ENCODE measurements at places on chromosomes 6 and 20.

DNA sequence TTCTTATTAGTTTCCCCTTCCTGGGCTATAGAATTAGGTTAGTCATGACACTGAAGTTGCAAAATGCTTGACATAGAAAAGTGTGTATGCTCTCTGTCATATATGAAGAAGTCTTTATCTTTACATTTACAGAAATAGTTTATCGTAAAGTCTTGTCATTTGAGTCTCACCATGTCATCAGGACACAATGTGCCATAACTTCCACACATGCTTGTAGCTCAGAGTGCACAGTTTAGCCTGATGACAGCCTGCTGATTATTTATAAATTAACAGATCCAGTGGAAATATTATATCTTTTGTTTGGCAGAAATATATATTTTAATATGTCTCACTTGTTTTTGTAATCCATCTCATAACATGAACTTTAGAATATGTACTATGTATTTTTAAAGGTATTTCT is 286.9 kb upstream of the QKI start:
- DNase-seq = no peak

DNA sequence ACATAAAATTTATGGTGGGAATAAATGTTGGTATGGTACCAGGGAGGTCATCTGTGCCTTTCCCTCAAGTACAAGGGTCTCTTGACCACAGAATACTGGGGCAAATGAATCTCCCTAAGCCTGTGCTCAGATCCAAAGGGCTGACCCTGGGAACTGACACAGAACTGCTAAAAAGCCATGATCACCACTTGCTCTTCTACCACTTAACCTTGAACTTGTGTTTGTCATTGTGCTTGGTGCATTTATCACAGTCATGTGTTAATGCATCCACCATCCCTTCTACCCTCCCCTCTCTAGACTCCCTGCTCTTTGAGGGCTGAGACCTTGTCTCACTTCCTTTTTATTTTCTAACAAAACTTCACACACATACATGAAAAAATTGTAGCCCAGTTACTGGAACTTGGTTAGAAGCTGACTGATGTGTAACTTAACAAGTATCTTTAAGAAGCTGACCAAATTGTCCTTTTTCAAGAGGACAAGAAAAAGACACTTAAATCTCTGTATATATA is 46.1 kb upstream of the PBOV1 start:
- no peak for DNase-seq

DNA sequence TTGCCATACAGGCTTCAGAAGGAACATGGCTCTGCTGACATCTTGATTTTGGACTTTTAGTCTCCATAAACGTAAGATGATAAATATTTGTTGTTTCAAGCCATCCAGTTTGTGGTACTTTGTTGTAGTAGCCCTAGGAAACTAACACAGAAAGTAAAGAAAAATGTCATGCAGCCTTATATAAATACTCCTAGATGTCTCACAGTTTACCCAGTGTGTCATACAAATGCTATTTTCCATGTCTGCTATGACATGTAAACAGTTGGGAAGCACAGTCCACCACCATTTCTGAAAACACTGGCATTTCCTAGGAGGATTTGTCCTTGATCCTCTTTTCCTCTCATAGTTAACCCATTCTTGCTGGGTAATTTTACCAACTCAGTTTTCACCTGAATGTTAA is 30.6 kb upstream of the ME1 start:
- DNase-seq = no peak

- no peak for DNase-seq
Observed at GRCh38 chr6:47308552-47309290, 984 bp downstream of the TNFRSF21 start.

DNA sequence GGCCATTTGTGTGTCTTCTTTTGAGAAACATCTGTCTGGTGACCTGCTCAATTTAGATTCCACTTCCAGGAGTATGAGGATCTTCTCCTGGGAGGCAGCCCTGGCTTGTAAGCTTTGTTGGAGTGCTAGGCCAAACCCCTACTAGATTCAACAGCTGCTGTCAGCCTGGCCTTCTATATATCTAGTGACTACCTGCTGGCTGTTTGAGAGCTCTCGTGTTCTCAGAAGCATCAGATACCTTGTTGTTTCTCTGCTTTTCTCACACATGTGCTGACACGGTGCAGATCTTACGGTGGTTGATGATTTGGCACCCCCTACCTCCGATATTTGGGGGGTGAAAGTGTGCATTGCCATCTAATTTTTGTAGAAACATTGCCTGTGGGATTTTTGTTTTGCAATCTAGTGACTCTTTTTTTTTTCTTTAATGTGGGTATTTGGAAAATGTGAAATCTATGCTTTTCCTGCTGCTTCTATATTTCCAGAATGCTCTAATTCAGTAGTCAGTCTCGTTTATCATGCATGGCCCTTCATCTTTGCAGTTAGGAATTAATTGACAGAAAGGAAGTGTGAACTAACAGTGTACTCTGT is 4.7 kb downstream of the CCN2 start:
- no peak for DNase-seq

- no peak for DNase-seq
Observed at GRCh38 chr6:39197521-39197920, 31.8 kb downstream of the KCNK5 start.

GRCh38 chr20:20839771-20840170 is 127.3 kb upstream of the RALGAPA2 start:
- no peak for DNase-seq

GRCh38 chr6:110816677-110817076 is 1.4 kb upstream of the CDK19 start:
- DNase-seq = no peak

DNA sequence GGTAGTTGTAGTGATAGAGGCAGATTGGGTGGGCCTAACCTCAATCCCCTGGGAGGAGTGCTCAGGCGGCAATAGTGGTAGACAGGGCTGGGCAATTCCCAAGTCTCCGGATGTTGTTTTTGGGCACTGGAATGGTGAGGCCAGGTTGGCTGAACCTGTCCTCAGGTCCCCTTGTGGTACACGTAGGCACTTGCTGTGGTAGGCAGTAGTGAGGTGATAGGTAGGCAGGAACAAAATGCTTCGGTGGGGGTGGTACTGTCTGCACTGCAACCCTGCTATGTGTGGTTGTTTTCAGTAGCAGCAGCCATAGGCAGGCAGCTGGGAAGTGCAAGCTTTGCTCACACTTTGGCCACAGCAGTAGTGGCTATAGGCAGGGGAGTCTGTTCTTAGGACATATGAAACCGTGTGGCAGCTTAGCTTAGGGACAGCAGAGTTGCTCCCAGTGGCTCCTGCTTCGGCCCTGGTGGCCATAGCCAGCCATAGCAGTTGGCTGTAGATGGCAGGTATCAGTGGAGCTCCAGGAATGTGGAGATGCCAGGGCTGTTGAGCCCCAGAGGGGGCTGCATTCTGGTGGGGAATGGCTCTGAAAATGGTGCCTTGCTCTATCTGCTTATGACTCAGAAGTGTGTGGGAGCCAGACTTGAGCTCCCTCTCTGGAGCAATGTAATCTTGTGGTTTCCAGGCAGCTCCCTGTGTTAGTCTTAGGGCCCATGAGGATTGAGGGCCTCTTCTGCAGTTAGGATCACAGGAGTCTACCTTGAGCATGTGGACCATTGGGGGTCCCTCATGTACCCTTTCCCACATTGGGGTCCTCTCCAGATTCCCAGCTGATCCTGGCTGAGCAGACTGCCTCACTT is 241.8 kb upstream of the BMP2 start:
- no peak for DNase-seq

- no peak for DNase-seq
Observed at GRCh38 chr20:41140226-41141133, 3.1 kb downstream of the PLCG1 start.

DNA sequence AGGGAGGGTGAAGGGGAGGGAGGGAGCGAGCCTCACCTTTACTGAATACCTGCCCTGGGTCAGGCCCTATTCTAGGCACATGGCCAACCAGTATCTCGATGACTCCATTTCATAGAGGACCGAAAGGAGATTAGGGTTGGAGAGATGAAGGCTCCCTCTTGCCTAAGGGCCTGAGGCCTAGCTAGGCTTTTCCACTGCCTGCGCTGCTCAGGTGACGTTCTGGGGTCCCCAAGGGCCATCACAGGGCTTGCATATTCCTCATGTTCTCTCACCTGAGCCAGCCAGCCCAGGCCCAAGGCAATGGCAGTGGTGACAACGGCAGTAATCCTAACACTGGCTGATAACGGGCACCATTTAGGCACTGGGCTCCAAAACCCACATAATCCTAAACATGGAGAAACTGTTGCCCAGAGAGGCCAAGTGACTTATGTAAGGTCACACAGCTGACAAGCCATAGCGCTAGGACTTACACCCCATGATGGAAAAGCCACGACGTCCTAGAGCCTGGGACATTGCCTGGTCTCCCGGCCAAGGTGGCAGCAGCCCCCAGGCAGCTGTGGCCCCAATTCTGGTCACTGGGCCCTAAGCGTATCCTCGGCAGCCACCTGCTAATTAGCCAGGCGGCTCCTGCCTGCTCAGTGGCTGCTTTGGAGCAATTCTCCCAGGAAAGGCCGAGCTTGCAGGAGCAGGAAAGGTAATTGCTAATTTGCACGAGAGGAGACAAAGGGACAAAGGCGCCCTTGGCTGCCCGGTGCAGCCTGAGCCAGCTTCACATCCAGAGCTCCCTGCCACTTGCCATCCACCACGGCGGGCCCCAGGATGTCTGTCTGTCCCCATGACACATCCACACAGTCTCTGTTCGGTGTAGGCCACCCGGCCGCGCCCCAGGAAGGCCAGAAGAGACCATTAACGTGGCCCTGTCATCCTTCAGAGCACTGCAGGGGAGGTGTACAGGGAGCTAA is 21.5 kb downstream of the NOL4L start:
- DNase-seq = no peak

Data from stimulated activated naive CD4-positive, alpha-beta T cell (primary cell).